ENCODE measurements at places on chromosomes 11 and 22.
A peak's percentile ranks its signal among the peaks of the same experiment; 100 is the strongest.

GRCh38 chr22:19179497-19180048 lies 1.0 kb upstream of the SLC25A1 start:
- DNase-seq = peak; percentile 84

- DNase-seq = no peak
Observed at GRCh38 chr11:31702966-31703365, 108.2 kb downstream of the PAX6 start.

DNA sequence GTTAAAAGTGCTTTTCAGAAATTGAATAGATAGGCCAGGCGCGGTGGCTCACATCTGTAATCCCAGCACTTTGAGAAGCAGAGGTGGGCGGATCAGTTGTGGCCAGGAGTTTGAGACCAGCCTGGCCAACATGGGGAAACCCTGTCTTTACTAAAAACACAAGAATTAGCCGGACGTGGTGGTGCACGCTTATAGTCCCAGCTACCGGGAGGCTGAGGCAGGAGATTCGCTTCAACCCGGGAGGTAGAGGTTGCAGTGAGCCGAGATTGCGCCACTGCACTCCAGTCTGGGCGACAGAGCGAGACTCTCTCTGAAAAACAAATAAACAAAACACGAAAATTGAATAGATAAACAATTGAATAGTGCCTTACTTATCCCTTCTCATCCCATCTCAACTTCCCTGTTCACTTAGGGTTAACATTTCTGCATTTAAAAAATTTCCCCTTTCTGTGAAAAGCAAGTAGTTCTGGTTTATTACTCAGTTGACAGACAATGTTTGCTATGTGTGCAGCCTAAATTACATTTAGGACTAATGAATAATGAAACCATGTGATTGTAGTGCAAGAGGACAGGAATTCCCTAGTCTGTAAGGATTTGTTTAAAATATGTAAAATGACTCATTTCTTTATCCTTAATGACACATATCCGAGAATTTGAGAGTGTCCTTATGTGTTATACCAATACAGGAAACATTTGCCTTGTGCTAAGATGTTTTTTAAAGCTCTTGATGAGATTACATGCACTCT lies 6.0 kb downstream of the RNF169 start:
- DNase-seq = no peak

GRCh38 chr11:95692526-95693260 lies 96.9 kb downstream of the FAM76B start:
- no peak for DNase-seq

DNA sequence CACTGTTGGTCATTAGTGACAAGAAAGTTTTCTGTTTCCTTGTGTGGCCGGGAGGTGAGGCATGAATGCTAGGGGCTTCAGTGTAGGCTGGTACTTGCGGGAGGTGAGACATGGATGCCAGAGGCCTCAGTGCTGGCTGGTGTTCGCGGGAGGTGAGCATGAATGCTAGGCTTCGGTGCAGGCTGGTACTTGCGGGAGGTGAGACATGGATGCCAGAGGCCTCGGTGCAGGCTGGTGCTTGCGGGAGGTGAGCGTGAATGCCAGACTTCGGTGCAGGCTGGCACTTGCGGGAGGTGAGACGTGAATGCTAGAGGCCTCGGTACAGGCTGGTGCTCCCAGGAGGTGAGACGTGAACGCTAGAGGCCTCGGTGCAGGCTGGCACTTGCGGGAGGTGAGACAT lies 48.4 kb downstream of the ANO1 start:
- no peak for DNase-seq

- DNase-seq = no peak
Observed at GRCh38 chr22:33350491-33350890, 292.3 kb upstream of the SYN3 start.

GRCh38 chr11:116257092-116257491 lies 515.7 kb downstream of the BUD13 start:
- no peak for DNase-seq

DNA sequence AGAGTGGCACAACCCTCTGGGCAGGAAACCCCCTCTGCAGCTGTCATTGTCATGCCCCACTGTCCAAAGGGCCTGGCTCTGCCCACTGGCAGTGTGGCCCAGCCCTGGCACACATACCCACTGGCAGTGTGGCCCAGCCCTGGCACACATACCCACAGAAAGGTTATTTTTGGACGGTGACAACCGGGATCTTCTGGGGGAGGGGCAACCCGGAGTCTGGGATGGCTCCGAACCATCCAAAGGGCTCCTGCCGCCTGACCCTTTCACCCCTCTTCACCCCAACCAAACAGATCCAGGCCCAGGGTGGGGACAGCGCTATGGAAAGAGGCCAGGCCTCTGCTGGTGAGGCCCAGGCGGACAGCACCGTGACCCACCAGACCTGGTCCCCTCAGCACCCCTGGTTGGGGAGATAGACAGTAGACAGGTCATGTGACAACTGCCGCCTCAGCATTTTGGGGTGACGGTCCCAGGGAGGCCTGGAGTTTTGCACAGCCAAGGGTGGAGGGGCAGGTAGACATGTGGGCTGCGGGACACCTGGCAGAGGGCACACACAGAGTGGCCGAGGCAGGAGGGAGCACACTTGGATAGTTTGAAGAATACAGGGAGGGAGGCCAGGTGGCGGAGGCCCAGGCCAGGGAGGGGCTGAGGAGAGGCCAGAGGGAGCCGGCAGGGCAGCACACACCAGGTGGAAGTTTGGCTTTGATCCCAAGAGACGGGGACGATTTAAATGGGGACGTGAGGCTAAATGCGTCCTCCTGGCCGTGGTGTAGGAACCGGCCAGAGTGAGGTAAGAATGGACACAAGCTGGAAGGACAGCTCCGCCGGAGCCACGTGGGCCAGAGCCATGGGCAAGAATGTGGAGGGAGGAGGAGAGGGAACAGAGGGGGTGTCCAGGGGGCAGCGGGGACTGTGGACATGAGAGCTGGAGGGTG lies 2.9 kb downstream of the MAPK12 start:
- DNase-seq = no peak

DNA sequence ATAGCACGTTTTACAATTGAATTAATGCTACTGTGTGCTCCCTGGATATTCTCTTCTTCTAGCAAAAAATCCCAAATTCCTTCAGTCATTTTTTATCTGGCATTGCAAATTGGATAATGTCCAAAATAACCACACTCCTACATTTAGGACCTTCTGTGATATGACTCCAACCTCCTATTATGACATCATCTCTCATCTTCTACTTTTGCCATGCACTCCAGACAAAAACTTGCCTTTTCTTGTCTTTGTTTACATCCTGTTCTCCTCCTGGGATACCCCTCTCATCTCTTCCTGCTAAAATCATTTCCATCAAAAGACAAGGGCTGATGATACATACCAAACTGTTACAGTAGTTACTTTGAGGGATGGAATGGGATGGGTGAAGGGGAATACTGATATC lies 20.6 kb upstream of the TMEM218 start:
- no peak for DNase-seq

DNA sequence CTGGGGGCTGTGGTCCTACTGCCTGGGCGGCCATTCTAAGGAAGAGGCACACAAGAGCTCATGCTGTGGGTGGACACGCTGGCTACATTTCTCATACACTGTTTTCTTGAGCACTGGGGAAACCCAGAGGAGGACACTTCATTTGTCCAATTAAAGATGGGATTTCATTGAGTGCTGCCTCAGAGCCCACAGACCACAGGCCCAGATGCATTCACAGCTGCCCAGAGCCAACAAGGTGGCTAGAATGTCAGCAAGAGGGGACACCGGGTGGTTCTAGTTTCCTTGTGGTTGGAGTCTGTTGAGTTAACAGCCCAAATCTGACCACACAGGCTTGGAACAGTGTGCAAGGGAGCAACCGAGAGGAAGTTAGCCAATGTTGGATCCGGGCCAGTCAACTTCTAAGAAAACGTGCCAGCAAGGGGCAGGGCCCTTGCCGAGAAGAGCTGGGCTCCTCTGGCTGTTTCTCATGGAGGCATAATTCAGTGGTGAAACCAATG lies 35.0 kb upstream of the SORL1 start:
- peak; percentile 81 for DNase-seq

DNA sequence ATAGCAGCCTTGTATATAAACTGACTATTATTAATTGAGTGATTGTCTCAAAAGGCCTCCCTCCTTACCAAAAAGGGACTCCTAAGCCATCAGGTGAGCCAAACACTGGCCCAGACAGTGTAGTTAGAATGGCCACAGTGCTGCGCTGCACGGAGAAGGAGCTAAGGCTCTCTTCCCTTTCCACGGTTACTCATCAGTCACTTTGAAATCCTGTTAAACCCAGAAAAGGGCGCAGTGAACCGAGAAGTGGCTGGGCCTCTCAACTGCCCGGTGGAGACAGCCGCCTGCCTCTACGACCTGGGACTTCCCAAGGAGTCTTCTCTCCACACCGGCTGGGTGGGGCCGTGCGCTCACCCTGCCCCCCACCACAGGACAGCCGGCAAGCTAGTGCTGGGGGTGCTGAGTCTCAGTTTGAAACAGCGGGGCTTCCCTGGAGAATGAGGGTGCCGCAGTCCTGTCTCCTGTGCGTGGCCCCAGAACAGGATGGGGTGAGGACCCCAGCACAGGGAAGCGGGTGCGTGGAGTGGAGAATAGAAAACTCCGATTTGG lies 1.3 kb downstream of the MYH9 start:
- peak; percentile 48 for DNase-seq

DNA sequence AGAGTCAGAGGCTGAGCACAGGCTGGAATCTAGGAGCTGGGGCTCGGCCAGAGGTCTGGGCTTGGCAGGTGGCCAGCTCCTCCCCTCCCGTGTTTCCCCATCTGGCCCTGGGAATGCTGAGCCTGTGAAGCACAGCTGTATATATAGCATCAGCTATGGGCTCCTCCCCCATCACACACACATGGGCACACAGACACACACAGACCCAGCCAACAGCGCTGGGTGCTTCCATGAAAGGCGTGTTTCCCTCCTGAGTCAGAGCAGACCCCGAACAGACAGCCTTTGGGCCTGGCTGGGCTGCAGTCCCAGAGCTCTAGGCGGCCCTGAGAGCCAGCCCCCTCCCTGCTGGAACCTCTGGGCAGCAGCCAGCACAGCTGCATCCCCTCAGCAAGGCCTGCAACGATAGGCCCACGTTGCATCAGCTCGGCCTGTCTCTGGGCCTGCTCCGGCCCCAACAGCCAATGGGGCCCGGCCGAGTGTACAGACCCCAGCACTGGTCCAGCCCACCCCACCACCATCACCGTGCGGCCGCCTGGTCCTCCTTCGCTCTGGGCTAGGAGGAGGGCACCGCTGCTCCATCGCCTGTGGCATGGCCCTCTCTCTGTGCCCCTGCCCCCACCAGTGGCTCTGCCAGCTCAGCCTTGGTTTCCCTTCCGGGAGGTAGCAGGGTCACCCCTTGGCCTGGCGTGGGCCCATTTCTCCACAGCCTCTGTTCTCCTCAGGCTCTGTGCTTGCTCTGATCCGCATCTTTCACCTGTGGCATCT lies 7.6 kb upstream of the SERPINH1 start:
- peak; percentile 88 for DNase-seq

DNA sequence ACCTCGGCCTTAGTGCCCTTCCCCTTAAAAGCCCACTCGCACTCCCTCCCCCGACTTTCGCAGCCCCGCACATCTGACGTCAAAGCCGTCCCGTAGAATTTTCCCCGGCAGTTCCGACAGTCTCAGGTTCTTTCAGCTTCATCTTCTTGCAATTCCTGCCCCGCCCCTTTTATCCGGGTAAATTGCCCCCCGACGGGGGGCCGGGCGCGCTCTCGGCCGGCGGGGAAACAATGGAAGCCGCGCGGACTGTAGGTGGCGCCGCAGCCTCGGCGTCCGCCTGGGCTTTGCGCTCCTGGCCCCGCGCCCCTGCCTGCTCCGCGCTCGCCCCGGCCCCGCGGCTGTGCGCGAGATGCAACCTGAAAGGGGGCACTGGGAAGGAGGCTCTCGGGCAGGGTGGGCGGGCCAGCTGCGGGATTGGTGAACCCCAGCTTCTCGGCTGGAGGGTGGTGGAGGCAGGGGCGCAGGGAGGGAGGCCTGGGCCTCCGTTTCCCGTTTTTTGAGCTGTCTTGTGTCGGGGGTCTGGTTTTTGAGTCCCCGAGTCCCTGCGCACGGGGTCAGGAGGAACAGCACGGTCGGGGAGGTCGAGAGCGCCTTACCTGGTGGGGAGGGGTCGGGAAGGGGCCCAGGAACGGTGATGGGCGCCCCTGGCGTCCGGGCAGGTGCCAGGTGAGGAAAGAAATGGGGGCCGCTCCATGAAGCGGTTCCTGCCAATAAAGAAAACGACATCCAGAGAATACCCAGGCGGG lies 859 bp upstream of the FGF19 start:
- peak; percentile 29 for DNase-seq

GRCh38 chr11:68505596-68505995 lies 45.0 kb downstream of the PPP6R3 start:
- no peak for DNase-seq

GRCh38 chr22:43535336-43535735 lies 123.5 kb downstream of the MPPED1 start:
- peak; percentile 15 for DNase-seq

DNA sequence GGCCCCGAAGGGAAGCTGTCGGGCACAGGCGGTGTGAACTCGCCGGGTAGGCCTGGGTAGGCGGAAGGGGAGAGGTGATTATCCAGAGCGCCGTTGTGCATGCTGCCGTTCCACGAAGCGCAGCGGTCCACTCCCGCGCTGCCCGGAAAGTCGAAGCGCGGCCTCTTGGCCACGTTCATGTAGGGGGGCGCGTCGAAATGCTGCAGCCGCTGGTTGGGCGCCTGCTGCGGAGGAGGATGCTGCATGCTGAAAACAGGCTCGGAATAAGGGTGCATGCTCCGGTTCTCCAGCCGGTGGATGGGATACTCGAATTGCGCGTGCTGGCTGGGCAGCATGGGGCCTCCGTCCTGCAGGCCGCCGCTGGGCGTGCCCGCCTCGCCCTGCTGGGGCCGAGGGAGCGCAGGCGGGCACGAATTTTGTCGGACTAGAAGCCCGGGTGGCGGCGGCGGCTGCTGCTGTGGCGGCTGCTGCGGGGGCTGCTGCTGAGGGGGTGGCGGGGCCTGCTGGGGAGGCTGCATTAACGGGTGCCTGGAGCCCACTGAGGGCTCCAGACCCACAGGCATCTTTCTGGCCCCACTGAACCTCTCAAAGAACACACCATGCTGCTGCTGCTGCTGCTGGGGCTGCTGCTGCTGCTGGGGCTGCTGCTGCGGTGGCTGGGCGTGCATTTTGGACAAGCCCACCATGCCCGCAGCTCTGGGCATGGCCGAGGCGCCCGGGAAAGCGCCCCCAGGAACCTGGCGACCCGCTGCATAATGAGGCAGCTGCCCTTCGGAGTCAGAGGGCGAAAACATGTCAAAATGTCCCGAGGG lies 2.3 kb downstream of the MN1 start:
- no peak for DNase-seq

- no peak for DNase-seq
Observed at GRCh38 chr11:78991681-78992080, 417.0 kb upstream of the NARS2 start.

- DNase-seq = no peak
Observed at GRCh38 chr11:19597206-19597605, 115.4 kb upstream of the NAV2 start.

DNA sequence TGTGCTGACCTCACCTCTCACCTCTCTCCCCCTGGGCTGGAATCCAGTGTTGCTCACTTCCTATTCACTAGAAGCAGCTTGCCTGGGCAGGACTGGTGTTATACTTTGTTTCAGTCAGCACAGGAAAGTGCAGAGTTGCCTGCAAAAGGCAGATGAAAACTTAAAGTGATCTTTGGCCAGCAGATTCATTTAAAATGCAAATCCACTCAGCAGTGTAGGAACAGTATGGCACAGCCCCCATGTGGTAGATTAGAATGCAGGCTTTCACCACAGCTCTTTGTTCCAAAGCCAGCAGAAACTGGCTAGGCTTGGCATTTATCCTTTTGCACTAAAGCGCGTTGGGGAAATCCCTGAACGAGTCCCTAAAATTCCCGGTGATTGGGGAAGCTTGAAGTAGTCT lies 301.2 kb downstream of the OR4C45 start:
- DNase-seq = no peak

- DNase-seq = no peak
Observed at GRCh38 chr11:46343520-46343919, 3.7 kb upstream of the DGKZ start.

- DNase-seq = no peak
Observed at GRCh38 chr11:69449320-69450063, 32.0 kb upstream of the LINC01488 start.
